ENCODE measurements at places on chromosomes 7 and 10. TPM values are rescaled to one million over a fixed set of nuclear protein-coding genes. Genes with fewer than 3 reads are reported as not detected.

DNA sequence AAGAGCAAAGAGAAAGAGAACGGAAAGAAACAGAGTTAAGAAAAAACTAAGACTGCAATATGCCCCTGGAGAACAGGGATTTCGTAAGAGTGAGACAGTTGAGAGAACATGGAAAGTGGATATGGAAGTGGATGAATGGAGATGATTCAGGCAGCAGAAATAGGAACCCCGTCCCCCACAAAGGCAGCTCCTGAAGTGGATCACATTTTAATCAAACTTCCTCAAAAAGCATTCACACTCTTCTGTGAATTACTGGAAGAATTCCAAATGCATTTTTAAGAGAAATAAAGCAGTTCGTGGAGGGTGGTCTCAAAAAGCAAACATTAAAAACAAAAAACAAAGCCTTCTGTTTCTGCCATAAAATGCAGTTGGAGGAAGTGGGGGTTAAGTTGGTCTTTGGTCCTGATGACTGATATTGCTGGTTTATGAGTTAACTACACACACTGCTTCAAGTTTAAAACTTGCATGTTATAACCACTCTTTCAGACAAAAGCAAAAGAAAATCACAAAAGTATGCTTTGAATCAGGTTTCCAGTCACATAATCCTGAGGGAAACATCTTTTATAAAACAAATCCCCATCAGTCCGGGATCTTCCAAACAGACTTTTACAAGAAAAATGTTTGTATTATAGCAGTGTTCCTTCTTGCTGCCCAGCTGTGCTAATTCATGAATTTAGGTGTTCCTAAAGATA lies 214.3 kb downstream of the FANK1 start:
- DNase-seq = peak; percentile 91

GRCh38 chr7:146388928-146389327 lies 272.3 kb downstream of the CNTNAP2 start:
- no peak for DNase-seq

- DNase-seq = peak; percentile 64
Measured at GRCh38 chr10:33355274-33355673, 20.8 kb upstream of the NRP1 start.

GRCh38 chr7:124764847-124765400 lies 668 bp downstream of the GPR37 start:
- DNase-seq = peak; percentile 13

The CRYGN gene
- 0.09 TPM for total RNA-seq

DNA sequence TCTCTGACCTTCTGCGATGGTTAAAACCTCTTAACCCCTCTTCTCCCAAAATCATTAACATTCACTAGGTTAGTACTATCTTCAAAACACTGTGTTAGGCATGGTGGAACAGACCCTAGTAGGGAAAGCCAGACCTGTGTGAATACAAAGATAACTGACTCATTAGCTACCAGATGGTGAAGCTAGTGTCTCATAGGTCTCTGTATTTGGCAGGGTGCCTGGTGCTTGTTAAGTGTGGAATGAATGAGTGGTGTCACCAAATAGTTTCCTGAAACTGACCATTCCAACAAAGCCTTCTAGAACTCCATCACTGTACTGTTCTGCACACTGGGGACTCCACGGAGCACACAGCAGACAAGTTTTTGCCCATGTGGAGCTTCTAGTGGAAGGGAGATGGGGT lies 27.7 kb upstream of the TM9SF3 start:
- DNase-seq = no peak

GRCh38 chr7:10720042-10720441 lies 253.6 kb upstream of the PHF14 start:
- no peak for DNase-seq

DNA sequence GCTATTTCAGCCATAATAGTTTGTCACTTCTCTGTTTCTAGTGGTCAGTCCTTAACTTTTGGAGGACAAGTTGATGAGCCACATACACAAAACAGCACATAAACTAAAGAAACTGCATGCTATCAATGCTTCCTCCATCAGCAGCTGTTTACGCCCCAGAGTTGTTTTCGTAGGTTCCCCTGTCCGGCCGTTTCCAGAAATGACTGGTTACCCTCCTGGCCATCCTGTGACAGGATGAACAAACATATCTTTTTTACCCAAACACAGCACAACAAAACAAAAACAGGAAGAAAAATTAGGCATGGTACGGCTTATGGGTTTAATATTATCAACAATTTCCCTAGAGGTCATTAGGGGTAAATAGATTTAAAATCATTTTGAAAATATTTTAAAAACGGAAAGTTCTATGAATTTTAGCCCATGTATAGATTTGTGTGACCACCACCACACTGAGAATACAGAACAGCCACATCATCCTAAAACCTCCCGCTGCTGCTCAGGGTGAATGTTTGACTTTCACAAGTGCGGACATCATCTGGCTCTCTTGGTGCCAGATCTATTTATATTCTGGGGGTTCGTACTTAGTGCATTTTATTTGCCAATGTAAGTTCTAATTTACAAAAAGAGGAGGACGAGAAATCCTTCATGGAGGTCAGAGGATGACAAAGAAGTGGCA lies 74.8 kb downstream of the HIPK2 start:
- DNase-seq = no peak

All from muscle of leg (tissue), 16 donors.